ENCODE measurements at places on chromosomes 1 and 21. TPM values are rescaled to one million over a fixed set of nuclear protein-coding genes. Genes with fewer than 3 reads are reported as not detected.

DNA sequence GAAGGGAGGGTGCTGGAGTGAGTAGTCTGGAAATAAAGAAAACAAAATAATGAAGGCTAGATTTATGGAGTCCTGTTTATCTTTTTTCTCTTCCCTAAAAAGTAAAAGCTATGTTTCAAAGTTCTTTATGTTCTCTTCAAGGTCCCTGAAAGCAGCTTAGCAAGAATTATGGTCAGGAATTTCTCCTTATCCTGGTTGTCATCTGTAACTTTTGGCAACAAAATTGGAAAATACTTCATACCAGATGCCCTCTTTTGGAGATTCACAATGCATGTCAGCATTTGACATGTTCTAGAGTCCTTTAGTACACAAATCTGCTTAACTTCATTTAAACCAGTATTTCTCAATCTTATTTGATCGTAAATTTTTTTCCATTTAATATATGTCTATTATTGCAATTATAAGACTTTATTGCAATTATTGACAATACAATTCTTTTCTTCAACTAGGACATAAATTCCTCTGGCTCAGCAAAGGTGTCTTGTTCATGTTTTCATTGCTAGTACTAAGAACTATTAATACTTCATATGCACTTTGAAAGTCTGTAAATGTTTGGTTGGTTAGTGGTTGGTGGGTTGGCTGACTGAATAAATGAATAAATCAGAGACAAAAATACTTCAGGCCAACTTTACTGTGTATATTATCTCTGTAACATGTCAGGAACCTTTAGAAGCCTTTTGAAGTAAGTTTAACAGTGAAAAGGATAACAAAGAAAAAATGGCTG lies 101.5 kb downstream of the ATP1B1 start:
- DNase-seq = no peak

GRCh38 chr1:219304227-219305226 lies 130.8 kb downstream of the LYPLAL1 start:
- DNase-seq = no peak

DNA sequence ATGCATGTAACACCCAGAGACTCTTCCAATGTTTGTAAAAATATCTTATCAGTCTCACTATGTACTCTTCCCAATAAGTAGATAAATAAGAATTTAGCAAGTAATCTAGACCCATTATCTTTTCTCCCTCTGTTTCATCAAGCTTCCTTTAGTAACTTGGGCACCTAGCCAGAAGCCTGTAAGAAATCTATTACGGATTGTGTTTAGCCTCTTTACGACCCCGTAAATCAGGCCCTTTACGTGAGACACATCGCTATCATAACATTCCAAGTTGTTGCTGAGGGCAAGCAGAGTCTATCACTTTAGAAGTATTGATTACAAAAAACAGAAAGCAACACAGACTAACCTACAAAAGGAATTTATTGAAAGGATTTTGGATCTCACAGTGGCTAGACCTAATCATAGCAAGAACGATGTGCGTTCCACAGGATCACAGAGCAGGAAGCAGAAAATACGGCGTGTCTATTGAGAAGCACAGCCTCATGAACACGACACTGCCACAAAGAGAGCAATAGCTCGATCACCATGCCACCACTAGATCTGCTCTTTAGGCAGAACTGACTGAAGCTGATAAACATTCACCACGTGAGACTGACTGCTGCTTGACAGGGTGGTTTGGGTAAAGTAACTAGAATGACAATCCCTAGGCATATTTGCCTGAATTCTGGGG lies 922.1 kb downstream of the AMY1C start:
- no peak for DNase-seq

GRCh38 chr1:63922848-63923247 lies 149.0 kb downstream of the ROR1 start:
- no peak for DNase-seq

- DNase-seq = no peak
These were observed 16.9 kb upstream of the RAB3B start for GRCh38 chr1:52007215-52008002.

GRCh38 chr1:113874012-113874879 lies 2.7 kb upstream of the PTPN22 start:
- no peak for DNase-seq

Gene C4BPA
- total RNA-seq = not detected

Gene NLRP3
- 2.8 TPM for total RNA-seq

GRCh38 chr21:42235593-42235992 lies 16.7 kb downstream of the ABCG1 start:
- DNase-seq = no peak

All from sigmoid colon (tissue), 7 donors.